B cell (primary cell): ENCODE measurements at places on chromosomes 13 and 19. TPM values are rescaled to one million over a fixed set of nuclear protein-coding genes. Genes with fewer than 3 reads are reported as not detected.
A peak's percentile ranks its signal among the peaks of the same experiment; 100 is the strongest.

GRCh38 chr19:19816679-19817078 lies 4.9 kb downstream of the ZNF506 start:
- DNase-seq: no peak

GRCh38 chr19:31232180-31232579 lies 117.1 kb downstream of the TSHZ3 start:
- no peak for DNase-seq

GRCh38 chr19:49923055-49924003 lies 5.7 kb upstream of the ATF5 start:
- no peak for DNase-seq

DNA sequence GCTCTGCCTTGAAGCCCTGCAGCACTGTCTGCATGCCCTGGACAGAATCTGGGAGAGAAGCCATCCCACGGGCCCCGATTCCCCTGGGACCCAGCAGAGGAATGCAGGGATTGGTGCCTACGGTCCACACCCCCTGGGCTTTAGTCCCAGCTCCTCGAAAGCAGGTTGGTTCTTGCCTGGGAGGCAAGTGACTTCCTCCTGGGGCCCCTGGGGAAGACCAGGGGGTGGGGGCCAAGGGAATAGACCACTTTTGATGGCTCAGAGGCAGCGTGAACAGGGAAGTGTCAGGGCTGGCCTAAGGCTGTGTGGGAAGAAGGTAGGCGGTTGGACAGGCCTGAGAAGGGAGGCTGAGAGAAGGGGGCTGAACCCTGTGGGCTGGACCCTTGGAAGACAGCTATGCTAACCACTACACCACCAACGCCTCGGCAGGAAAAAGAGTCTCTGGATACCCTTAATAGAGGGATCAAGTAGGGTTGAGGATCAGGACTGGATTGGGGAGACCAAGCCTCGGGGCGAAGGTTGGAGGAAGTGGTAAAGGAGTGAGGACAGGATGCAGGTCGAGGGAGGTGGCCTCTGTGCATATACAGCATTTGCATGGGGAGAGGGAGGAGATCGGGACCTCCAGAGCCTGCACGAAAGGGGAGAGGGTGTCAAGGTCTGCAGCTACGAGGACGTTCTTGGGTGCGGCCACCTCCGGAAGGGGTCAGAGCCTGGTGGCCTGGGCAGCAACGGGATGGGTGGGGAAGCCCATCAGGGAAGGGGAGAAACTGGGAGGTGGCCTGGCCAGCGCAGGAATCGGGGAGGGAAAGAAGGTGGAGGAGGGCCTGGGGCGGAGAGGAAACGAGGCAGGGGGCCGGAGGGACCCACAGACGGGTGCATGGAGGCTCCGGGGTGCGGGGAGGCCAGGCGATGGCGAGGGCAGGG lies 709 bp downstream of the DPP9 start:
- no peak for DNase-seq

DNA sequence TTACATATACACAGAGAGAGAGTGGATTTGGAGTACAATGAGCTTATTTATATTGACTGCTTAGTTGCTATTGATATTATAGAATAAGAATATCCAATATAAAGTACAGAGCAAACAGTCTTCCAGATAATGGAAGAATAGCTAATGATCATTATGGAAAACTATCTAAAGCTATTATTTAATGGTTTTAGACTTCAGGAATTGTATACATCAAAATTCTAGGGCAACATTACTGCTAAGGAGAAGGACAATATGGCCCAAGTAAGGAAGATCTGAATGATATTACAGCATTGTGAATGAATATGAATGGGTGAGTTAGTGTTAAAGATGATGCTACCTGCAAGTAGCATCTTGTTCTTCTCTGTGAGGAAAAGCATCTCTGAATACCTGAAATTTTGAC lies 604.2 kb upstream of the PCDH20 start:
- no peak for DNase-seq

- no peak for DNase-seq
These were observed 102.6 kb upstream of the TSHZ3 start for GRCh38 chr19:31451686-31452330.

DNA sequence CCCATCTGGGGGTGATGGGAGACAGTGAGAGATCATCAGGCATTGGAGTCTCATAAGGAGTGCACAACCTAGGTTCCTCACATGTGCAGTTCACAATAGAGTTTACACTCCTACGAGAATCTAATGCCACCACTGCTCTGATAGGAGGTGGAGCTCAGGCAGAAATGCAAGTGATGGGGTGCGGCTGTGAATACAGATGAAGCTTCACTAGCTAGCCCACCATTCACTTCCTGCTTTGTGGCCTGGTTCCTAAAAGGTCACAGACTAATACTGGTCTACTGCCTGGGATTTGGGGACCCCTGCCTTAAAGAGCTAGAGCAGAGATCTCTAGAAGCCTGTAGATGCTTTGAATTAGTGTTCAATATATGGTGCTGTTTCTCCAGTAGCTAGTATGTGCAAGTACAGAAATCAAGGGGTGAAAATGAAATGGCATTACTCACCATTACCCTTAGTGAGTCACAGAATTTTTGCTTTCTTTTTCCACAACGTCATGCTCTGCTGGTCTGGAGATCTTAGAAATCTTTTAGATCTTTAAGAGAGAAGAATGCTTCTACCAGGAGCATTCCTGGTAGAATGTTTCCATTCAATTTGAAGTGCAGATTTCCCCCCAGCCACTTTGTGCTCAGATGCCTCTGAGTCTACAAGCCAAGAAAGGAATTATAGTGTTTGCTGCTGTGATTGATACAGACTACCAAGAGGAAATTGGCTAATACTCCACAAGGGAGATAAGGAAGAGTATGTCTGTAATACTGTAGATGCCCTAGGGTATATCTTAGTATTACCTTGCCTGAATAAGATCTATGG lies 2301.2 kb downstream of the PCDH9 start:
- no peak for DNase-seq

GRCh38 chr13:80399340-80400163 lies 58.6 kb upstream of the SPRY2 start:
- peak; percentile 43 for DNase-seq

DNA sequence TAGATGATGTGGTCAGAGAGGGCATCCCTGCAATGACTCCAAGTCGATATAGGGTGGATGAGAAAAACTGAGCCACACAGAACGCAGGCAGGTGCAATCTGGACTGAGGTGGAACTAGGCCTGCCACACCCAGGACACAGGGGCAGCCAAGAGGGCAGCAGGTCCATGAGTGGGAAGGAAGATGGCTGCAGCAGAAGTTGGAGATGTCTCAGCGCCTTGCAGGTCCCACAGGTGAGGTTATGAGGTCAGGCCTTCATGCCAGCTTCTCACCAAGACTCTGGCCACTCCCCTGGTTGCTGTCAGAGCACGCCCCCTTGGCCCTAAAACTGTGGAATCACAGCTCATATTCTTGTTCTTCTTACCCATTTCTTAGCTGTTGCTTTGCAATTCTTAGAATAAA lies 147.7 kb upstream of the VSTM2B start:
- DNase-seq: no peak

DNA sequence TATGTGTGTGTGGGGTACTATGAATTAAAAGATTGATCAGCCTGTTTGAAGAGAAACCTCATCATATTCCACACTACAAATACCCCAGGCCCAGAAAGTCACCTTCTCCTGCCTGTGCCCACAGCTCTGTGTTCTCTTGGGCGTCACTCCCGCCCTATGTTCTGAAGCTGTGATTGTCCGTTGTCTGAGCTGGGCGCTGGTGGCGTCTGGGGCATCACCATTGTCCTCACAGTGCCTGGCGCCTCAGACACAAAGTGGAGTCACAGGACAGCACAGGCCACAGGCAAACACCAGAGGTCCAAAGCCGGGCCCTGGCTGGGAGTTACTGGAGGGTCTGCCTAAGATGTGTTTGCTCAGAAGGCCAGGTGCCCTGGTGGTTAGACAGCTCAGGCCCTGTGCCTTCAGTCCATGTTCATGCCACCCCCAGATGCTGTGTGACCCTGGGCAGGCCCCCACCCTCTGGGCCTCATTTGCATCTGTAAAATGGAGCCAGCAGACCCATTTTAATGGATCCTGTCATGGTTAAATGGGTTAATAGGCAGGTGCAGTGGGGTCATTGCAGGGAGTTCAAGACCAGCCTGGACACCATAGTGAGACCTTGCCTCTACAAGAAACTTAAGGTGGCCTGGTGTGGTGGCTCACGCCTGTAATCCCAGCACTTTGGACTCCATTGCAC lies 34.5 kb downstream of the DNM2 start:
- DNase-seq: no peak

GRCh38 chr19:53879140-53880081 lies 2.6 kb upstream of the PRKCG start:
- DNase-seq: peak; percentile 84

- DNase-seq: no peak
These were observed 1.1 kb downstream of the ZNF566 start for GRCh38 chr19:36488118-36488845.

DNA sequence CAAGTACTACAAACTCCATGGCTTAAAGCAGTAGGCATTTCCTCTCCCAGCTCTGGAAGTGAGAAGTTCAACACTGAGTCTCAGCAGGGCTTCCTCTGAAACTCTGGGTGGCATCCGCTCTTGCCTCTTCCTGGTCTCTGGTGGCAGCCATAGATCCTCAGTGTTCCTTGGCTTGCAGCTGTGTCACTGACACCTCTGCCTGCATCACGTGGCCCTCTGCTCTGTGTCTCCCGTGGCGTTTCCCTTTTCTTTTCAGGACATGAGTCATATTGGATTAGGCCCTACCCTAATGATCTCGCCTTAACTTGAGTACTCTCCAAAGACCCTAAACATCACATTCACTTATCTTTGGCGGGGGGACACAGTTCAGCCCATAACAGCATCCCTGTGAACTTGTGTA lies 466.7 kb downstream of the MYO16 start:
- DNase-seq: no peak

GRCh38 chr19:8116437-8117293 lies 32.7 kb downstream of the FBN3 start:
- DNase-seq: no peak

- no peak for DNase-seq
These were observed 142.7 kb downstream of the DLEU7 start for GRCh38 chr13:50700664-50701305.

DNA sequence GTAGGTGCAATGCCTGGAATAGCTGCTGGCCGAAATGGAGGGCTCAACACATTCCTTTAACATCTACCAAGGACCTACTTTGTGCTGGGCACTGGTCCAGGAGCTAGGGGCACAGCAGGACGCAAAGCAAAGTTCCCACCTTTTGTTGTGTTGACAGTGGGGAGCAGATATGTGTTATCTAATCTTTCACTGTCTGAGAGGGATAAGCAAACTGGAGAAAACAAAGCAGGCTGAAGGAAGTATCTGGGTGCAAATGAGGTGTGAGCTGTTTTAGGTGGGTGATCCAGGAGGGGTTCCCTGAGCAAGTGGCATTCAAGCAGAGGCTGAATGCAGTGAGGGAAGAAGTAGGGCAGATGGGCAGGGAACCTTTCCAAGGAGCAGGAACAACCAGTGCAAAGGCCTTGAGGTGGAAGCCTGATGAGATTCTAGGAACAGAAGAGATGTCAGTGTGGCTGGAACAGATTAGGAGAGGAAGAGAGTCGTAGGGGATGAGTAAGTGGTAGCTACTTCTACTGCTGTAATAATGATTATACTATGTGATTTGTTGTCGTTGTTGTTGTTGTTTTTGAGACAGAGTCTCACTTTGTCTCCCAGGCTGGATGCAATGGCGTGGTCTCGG lies 2.2 kb upstream of the PLAUR start:
- DNase-seq: no peak

- DNase-seq: no peak
These were observed 166.1 kb downstream of the DCT start for GRCh38 chr13:94313321-94313910.

- DNase-seq: no peak
These were observed 8.4 kb downstream of the MKNK2 start for GRCh38 chr19:2042485-2043250.

- DNase-seq: peak; percentile 83
These were observed at the start of gene PTPRS for GRCh38 chr19:5340637-5341447. PTPRS (minus strand) TSS chr19:5340812; CDS start chr19:5286140, 54,672 bp downstream.

GRCh38 chr13:41311406-41312175 lies 524 bp downstream of the NAA16 start:
- DNase-seq: peak; percentile 72

DNA sequence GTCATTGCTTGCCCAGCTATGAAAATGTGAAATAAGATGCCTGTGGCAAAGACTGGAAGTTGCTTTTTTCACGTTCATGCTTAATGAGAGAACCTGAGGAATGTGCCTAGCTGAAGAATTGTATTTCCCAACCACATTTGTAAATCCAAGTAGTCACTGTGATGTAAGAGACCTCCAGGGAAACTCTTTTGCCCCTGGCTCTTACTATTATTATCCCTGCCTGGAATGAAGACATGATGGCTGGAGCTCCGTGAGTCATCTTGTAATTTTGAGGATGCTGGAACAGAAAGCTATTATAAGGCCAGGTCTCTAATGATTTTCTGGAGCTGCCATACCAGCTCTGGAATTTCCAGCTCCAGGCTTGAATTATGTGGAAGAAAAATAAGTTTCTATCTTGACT lies 894.3 kb downstream of the DIAPH3 start:
- no peak for DNase-seq

DNA sequence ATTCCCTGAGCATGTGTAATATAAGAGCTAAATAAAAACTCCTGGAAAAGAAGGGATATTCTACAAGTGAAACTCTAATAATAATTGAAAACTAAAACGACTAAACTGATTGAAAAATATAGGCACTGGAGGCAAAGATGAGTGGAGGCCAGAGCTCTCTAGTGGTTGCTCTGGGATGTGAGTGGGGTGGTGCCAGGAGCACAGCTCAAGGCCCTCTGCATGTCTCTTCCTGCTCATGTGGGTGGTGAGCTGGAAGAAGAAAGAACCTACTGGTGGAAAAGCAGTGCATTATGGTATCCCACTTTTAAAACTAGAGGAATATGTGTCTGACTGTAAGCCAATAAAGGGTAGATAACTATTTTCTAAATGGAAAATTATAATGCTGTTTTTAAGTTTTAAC lies 15.8 kb upstream of the ARHGEF7 start:
- no peak for DNase-seq

- DNase-seq: no peak
These were observed 287.1 kb downstream of the ITGBL1 start for GRCh38 chr13:101739382-101740178.

The MAST1 gene
- polyA plus RNA-seq: 0.36 and 1.1 TPM in 2 replicates

The IGFL2 gene
- polyA plus RNA-seq: not detected in 2 replicates

The F7 gene
- not detected in 2 replicates for polyA plus RNA-seq

The ZSCAN22 gene
- polyA plus RNA-seq: 2.2 and 2.8 TPM in 2 replicates

The SUGP2 gene
- 132 and 161 TPM in 2 replicates for polyA plus RNA-seq

The ANKRD24 gene
- 1.1 and 1.5 TPM in 2 replicates for polyA plus RNA-seq

The FLT1 gene
- polyA plus RNA-seq: 1.1 and 1.2 TPM in 2 replicates

The KIR2DL3 gene
- polyA plus RNA-seq: 0.07 TPM in 1 of 2 replicates, not detected in the other

The COX6B1 gene
- polyA plus RNA-seq: 202 and 387 TPM in 2 replicates
